ENCODE measurements at places on chromosomes 6 and 20. TPM values are rescaled to one million over a fixed set of nuclear protein-coding genes. Genes with fewer than 3 reads are reported as not detected.

Gene CDSN
- not detected for total RNA-seq

GRCh38 chr6:162179196-162179951 is 548.2 kb downstream of the PRKN start:
- no peak for DNase-seq

GRCh38 chr6:125099211-125100073 is 54.1 kb upstream of the TPD52L1 start:
- DNase-seq: no peak

DNA sequence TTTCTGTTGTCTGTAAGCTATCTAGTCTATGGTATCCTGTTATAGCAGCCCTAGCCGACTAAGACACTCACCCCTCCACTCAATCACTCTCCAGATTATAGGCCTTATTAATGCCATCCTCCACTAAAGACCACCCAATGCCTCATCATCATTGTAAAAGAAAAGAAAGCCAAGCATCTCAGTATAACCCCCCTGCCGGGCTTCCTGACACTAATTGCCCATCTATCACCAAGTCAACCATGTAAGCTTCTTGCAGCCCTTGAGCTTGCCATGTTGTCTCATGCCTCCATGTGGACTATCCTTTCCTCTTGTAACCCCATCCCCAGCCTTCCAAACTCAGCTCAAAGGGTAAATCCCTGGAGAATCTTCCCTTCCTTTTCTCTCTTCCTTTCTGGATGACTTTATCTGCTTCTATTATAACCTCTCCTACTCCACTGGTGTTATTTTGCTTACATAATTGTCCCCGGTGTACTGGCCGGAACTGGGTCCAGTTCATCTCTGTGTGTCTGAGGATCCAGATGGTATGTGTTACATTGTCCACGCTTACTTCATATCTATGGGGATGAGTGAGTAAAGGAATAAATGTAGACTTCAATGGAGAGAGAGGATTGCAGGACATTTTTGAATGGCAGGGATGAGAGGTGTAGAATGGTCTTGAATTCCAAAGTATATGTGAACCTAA is 202.9 kb upstream of the SOX4 start:
- no peak for DNase-seq

Gene RAD21L1
- not detected for total RNA-seq

GRCh38 chr20:61905781-61906523 is 159.7 kb downstream of the TAF4 start:
- no peak for DNase-seq

All from activated T-helper 2 cell treated with anti-CD3 and anti-CD28 coated beads, Interferon-gamma antibody, Interleukin-2, Interleukin-4, amounts not matched to agents 10 μg/mL and 5 μg/mL and 100 μg/mL, durations not matched to agents 14 hours and 24 hours and 36 hours (primary cell).